Stimulated activated CD4-positive, alpha-beta T cell treated with anti-CD3 and anti-CD28 coated beads, Interleukin-4, amount 100 ng/mL, for 48 hours (primary cell): ENCODE measurements at places on chromosomes 7 and 10.

- DNase-seq: no peak
Observed at GRCh38 chr7:148545172-148545571, 45.4 kb upstream of the C7orf33 start.

- no peak for DNase-seq
Observed at GRCh38 chr10:77661100-77661499, 23.5 kb upstream of the KCNMA1 start.

- no peak for DNase-seq
Observed at GRCh38 chr10:75429159-75429827, 2.1 kb upstream of the LRMDA start.

- DNase-seq: no peak
Observed at GRCh38 chr10:12914111-12914510, 87.4 kb downstream of the CCDC3 start.

- no peak for DNase-seq
Observed at GRCh38 chr7:44372560-44373417, 47.4 kb upstream of the CAMK2B start.
